ENCODE measurements at places on chromosomes 1 and 21.
A peak's percentile ranks its signal among the peaks of the same experiment; 100 is the strongest.

- peak; percentile 55 for DNase-seq
Observed at GRCh38 chr1:179706339-179706941, 36.7 kb upstream of the FAM163A start.

GRCh38 chr1:150146849-150147542 lies 2.7 kb upstream of the PLEKHO1 start:
- no peak for DNase-seq

DNA sequence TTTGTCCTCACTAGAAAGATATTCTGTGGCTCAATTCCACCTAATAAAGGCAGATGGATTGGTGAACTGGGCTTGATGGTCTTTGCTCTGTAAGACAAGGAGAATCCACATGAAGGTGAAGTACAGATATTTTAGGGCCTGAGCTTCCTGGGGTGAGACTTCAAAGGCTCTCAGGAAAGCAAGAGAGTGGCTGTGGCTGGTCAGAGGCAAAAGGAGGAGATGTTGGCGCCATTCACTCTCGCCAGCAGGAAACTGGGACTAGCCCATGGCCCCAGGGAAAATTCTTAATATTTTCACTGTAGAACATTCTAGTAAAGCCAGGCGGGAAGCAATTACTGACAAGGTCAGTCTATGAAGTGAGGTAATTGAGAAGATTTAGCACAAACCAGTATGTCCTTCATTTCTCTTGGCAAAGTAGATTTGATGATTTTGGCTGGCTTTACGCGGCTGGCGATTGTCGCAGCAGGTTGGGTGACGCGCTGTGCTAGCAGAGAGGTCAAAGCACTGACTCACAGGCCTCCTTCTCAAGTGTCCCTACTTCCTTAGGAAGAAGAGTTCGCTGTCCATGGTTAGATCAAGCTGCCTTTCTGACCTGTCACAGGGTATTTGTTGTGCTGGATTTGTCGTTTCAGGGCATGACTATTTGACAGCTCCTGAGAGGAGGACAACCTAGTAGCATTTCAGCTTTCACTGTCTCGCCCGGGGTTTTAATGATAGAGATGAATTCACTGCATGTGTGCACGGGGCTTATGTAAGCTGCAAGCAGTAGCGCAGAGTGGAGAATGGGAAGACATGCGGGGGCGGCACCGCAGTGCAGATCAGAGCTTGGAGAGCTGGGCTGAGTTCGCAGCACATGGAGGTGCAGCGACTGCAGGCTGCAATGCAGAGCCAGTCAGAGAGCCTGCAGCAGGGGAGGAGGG lies 32.7 kb downstream of the XCL1 start:
- peak; percentile 37 for DNase-seq

DNA sequence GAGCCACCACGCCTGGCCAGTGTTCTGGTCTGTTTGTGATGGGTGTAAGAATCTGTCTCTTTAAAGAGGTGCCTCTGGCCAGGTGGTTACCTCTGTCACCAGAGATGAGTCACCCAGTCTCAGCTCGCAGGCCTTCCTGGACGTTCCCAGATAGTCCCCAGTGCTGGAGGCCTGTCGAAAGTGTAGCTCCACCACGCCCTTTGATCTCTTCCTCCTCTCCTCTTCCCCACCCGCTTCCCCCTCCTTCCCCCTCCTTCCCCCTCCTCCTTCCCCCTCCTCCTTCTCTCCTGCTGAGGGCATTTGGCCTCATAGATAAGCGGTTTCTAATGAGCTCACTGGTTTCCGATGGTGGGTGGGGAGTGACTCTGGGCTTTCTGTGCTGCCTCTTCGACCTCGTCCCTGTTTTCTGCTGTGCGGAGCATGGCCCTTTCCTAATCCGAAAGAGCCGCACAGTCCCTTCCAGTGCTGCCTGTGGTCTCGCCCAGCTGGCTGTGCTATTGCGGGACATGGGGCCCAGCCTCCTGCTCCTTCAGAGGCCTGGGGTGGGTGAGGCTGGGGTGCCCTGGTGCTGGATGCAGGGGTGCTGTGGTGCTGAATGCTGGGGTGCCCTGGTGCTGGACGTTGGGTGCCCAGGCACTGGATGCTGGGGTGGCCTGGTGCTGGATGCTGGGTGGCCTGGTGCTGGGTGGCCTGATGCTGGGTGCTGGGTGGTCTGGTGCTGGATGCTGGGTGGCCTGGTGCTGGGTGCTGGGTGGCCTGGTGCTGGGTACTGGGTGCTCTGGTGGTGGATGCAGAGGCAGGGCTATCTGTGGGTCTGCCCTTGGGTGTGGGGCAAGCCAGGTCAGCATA lies 19.2 kb downstream of the AGPAT3 start:
- no peak for DNase-seq

DNA sequence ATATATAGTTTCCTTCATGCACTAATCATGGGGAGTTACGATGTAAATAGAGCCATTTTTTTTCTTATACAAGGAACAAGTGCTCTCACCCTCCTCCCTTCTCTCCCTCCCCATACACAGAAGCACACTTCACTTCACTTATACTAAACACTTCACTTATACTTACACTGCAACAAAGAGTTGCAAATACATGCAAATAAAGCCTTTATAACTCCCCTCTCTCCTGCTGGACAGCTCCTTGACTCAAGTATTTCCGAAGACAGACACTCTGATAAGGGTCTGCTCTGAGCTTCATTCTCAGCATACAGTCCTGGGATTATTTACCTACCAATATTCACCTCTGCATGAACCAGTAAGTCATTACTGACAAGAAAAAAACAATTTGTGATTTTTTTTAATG lies 35.6 kb upstream of the ERG start:
- no peak for DNase-seq

DNA sequence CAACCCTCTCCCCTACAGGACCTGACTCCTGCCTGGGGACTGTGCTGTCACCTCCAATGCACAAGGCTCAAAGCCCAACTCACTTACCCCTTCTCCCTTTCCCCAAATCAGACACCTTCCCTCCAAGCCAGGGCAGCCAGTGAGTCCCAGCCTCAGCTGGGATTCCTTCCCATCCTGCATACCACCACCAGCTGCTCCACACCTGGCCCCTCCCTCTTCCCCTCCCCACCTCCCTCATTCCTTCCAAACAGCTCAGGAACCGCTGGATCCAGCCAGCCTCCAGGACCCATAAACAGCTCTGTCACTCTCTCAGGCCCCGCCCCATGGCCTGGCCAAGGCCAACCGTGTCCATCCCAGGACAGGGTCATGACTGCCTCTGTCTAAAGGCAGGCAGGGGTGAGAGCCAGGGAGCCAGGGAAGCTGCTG lies 41.4 kb downstream of the ACOT7 start:
- DNase-seq, result no peak

DNA sequence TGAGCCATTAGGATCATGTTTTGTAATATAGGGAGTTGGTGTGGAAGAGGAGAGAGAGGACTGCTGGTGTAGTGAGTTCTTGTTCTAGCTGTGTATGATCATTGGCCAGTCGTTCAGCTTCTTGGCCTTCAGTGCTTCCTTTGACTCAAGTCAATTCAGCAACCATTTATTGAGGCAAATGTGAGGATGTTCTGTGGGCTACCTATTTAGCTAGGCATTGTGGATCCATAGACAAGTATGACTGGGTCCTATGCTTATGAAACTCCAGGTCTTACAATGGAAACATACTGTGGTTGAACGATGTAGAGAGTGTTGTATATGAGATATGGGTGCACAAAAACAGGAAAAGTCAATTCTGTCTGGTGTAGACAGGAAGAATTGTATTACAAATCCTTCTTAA lies 41.7 kb downstream of the NFIA start:
- DNase-seq, result no peak

DNA sequence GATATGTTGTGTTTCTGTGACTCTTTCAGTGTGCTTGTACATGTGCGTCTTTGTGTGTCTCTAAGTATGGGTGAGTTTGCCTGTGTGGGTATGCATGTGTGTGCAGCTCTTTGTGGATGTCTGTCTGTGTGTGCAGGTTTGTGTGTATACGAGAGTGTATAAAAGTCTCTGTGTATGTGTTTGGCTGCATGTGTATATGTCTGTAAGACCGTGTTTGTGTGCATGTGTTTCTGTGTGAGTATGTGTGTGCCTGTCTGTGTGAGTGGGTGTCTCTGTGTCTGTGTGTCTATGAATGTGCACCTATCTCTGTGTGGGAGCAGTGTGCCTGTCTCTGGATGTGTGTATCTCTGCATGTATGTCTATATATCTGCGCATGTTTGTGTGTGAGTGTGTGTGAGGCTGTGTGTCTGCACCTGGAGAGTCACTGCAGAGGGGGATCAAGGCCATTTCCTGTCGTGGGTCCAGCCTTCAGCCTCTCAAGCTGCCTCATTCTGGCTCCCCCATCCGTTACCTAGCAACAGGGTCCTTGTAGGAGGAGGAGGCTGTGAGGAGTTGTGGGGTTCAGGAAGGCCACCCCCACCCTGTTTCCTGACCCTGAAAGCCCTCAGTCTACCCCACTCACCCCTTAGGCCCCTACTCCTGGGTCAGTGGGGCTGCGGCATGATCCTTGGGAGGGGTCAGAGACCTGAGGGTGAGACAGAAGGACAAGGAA lies 10.4 kb downstream of the FGR start:
- DNase-seq, result no peak

Measured in fibroblast of skin of right quadriceps (primary cell).